ENCODE measurements at places on chromosomes 3 and 15.

- no peak for DNase-seq
Observed at GRCh38 chr3:117261983-117262421, 552.4 kb downstream of the TUSC7 start.

DNA sequence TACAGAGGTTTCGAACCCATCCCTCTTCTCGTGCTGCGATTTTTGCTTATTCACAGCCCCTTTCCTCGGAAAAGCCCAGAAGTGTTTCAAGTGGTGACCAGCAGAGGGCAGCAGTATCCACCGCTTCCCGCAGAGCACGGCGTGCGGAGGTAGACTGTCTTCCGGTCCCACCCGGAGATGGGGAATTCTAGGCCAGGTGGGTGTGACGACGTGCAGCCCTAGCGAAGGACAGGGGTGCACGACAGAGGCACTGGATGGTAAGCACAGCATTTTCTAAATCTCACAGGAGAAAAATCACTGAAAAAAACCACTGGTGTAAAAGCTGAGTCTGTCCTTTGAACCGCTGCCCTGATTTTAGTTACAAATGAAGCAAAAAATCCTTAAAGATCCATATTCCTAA is 7.4 kb upstream of the PSMD6 start:
- DNase-seq: peak; percentile 78

- DNase-seq: no peak
Observed at GRCh38 chr15:70505411-70505919, 257.9 kb downstream of the UACA start.

DNA sequence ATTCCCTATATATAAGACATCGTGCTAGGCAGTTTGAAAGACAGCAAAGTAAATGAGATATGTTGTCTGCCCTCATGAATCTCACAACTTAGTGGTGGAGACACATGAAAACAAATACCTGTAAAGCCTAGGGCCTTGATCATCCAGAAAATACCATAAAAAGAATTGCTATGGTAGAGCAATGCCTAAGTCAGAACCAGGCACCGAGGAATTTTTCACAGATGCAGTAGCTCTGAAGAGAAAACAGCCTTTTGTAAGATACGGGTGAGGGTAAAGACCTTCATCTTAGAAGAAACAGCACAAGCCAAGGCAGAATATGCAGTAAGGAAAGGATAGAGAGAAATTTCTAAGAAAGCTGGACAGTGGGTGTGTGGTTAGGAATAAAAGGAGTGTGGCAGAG is 36.1 kb downstream of the CD200R1L start:
- DNase-seq: no peak

DNA sequence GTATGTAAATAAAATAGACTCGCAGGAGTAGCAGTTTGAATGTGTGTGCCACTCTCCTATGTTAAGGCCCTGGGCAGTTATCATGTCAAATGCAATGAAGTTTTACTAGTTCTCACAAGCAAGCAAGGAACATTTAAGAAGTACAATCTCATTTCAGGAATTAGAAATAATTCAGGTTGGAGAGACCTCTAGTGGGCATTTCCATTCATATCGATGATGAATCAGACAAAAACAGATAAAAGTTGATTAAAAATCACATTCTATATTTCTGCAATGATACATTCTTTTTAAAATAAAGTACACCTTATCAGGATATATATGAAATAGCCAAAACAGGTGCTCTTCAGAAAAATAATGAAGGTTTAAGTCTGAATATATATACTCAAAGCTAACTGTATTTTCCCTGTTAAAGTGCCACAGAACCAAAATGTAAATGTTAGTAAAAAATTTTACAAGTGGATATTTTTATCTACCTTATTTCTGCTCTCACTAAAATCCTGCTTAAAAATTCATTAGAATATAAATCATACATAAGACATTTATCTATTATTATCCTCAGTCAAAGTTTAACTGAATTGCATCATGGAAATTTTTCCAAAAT is 492.4 kb upstream of the FRG2C start:
- DNase-seq: no peak
